ENCODE measurements at places on chromosomes 6 and 20.

DNA sequence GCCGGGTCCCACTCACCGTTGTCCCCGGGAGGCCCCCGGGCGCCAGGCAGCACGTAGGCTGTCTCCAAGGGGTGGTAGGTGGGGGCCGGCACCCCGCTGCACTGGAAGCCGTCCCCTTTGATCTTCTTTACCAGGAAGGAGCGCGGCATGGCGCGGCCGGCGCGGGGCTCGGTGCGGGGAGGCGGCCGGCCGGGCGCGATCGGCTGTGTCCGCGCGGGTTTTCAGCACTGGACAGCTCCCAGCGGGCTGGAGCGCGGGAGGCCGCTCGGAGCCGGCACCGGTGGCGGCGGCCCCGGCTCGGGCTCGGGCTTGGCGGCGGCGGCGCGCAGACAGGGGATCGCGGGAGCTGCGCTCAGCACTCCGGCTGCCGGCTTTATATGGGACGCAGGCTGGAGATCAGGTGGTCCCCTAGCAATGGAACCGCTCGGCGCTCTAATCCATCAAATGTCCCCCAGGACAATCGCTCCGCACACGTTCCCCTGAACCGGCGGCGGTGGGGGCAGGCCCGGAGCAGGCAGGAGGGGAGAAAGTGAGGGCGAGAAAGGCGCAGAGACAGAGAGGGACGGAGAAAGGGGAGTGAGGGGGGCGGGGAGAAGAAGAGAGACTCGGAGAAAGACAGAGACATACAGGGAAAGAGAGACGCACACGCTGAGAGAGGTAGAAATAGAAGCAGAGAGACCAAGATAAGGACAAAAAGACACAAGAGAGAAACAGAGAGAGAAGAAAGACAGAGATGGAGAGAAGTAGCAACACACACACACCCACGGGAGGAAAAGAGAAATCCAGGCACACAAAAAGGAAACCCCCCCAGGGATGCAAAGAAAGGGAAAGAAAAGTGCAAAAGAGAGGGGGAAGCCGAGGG, at the start of gene SCRT2:
Gene SCRT2 (minus strand): TSS at position 350 of the 862 bp plus-strand sequence. CDS start 201 bp downstream, at position 149.
- no peak for DNase-seq

DNA sequence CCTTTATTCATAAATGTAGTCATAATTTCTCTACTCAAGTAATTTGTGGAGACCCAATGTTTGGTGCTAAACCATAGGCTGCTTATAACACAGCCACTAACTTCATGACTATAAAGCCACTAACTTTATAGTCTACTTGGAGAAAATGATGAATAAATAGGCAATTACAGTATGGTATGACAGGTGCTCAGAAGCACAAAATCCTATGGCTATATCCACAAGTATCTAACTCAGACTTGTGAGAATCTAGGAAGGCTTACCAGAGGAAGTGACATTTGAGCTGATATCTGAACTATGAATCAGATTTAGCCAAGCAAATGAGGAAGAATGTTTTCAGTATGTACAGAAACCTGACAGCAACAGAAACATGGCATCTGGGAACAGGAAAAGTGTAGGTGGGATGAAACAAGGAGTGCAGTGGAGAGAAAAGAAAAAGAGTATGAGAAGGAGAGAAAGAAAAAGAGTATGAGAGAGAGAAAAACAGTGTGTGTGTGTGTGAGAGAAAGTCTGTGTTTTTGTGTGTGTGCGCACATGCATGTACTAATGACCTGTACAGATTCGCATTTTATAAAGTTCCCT, 59.9 kb downstream of the REV3L start:
- no peak for DNase-seq

DNA sequence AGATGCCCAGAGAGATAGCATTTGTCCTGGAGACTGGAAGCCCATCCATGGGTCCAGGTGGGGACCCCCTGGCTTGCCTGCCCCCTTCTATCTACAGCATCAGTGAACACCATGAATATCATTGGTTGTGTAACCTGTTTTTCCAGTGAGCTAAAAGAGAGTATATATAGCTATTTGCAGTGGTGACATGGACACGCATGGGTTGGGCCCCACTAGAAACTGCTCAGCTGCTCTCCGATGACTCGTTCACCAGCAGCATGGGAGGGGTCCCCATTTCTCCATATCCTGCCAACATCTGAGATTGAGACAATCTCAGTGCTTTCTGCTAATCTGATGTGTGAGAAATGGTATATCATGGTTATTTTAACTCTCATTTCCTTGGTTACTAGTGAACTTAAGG, 4.0 kb upstream of the ZC3H12D start:
- DNase-seq, result no peak

- DNase-seq, result no peak
Measured at GRCh38 chr6:32622545-32623401, 14.4 kb upstream of the HLA-DQA1 start.

- DNase-seq, result no peak
Measured at GRCh38 chr6:167564416-167565250, 239.7 kb downstream of the TTLL2 start.

GRCh38 chr20:17806739-17807441, 107.1 kb downstream of the BANF2 start:
- DNase-seq, result no peak

GRCh38 chr20:64115171-64115911, 8.0 kb upstream of the NPBWR2 start:
- no peak for DNase-seq

DNA sequence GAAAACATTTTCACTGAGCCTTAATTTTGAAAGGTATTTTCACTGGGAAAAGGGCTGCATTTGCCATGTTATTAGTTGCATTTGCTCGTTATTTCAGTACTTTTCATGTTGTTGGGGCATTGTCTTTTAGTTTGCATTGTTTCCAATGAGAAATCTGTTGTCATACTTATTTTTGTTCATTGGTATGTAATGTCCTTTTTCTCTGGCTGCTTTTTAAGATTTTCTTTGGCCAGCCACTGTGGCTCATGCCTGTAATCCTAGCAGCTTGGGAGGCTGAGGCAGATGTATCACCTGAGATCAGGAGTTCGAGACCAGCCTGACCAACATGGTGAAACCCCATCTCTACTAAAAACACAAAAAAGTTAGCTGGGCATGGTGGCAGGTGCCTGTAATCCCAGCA, 379.9 kb downstream of the SAMD5 start:
- no peak for DNase-seq

All from NCI-H2107 (cell line).